ENCODE measurements at places on chromosomes 4 and X.

DNA sequence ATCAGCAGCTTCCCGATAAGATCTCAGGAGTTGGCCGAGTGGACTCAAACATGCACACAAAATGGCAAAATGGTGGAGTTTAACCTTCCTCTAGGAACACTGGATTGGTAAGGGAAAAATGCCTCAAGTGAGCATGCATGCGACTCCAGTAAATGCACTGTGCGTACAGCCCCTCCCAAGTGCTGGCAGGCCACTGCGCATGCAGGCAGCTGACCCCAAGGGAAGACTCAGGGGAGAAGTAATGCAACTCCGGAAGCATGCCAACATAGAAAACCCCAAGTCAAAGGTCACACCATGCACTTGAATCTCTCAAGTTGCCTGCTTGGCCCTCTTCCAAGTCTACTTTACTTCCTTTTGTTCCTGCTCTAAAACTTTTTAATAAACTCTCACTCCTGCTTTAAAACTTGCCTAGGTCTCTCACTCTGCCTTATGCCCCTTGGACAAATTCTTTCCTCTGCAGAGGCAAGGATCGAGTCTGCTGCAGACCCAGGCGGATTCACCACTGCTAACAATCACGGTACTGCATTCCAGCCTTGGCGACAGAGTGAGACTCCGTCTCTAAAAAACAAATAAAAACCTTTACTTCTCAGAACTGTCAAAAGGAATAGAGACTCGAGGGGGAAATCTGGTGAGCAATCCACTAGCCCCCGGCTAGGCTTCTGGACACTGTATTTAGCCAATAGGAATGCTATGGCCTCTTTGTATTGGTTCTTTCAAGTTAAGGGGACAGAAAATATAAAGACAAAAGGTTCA, 33.5 kb downstream of the NYX start:
- DNase-seq, result no peak

- DNase-seq, result no peak
Measured at GRCh38 chr4:38514465-38515146, 149.4 kb upstream of the KLF3 start.

DNA sequence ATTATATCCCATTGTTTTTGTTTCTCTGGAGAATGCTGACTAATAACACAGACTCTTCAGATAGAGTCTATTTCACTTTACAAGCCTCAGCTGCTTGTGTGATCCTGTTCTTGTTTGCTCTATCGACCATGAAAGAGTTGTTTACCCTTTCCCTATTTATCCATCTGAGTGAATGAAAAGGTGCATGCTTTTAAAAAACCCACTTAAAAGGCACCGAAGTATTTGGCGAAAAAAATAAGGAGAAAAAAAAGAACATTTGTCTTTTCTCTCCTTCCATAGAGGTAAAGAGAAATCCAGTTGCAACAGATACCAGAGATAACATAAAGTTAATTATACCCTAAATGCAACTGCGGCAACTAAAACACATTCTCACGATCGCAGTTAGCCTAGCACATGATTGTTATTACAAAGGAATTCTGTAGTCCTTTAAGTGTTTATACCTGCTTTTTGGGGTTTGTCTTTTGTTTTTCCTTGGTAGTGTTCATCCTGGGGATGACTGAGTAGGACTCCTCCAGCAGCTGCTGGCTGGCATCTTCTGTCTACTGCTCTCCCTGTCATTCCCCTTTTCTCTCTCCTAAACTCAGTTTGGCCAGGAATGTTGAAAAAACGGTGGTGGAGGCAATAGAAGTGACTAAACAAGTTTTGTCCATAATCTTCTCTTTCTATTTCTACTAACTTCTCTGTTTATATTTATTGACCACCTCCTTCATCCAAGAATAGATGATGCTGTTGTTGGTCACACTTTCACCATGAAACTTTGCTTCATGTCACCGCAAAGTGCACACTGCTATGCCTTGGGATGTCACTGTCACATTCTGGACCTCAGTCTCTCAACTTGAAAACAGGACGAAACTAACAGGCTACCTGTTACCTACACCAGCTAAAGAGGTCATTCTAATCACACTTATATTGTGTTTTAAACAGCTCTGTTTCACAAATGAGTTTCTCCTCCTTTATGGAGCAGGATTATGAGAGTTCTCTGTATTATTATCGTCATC, 41.9 kb upstream of the FRAS1 start:
- no peak for DNase-seq

GRCh38 chrX:71178908-71179307, 34.3 kb downstream of the NLGN3 start:
- DNase-seq, result peak; percentile 2

Measured in T1000 (cell line).